ENCODE measurements at places on chromosomes 13 and 19.

DNA sequence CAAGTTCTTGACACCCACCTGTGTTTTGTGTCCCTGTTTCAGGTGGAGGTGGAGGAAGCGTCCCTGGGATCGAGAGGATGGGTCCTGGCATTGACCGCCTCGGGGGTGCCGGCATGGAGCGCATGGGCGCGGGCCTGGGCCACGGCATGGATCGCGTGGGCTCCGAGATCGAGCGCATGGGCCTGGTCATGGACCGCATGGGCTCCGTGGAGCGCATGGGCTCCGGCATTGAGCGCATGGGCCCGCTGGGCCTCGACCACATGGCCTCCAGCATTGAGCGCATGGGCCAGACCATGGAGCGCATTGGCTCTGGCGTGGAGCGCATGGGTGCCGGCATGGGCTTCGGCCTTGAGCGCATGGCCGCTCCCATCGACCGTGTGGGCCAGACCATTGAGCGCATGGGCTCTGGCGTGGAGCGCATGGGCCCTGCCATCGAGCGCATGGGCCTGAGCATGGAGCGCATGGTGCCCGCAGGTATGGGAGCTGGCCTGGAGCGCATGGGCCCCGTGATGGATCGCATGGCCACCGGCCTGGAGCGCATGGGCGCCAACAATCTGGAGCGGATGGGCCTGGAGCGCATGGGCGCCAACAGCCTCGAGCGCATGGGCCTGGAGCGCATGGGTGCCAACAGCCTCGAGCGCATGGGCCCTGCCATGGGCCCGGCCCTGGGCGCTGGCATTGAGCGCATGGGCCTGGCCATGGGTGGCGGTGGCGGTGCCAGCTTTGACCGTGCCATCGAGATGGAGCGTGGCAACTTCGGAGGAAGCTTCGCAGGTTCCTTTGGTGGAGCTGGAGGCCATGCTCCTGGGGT, 16.7 kb downstream of the PRAM1 start:
- DNase-seq: no peak

DNA sequence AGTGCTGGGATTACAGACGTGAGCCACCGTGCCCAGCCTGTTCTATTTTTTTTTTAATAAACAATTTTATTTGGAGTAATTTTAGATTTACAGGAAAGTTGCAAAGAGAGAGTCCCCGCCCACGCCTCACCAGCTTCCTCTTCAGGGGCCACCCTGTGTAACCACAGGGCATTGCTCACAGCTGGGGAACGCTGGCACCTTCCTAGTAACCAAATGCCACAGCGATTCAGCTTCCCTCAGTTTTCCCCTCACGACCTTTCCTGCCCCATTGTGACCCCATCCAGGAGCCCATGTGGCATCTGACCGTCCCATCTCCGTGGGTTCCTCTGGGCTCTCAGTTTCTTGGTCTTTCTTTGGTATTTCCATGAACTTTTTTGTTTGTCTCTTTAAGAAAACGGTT, 83.9 kb downstream of the GNG7 start:
- DNase-seq: peak; percentile 74

GRCh38 chr19:12287958-12288500, 6.7 kb downstream of the ZNF44 start:
- DNase-seq: no peak

GRCh38 chr13:49112782-49113525, 107.2 kb upstream of the MLNR start:
- DNase-seq: no peak

- no peak for DNase-seq
These were observed 197.7 kb downstream of the SLITRK6 start for GRCh38 chr13:85601526-85601925.

- peak; percentile 70 for DNase-seq
These were observed 25.8 kb upstream of the MAP3K10 start for GRCh38 chr19:40165362-40165937.

DNA sequence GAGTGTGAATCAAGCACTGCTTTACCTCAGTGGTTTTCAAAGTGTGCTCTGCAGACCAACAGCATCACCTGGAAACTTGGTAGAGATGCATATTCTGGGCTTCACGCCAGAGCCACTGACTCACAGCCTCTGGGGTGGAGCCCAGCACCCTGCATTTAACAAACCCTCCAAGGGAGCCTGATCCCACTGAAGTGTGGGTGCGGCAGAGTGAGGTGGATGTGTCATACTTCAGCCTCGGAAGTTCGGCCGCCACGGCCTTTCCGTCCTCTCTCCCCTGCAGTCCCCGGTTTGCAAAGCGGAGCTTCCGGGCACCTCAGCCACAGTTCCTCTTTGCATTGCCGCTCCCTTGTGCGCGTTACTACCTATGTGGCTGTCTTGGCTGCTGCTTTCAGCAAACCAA, 33.3 kb upstream of the MICU2 start:
- peak; percentile 15 for DNase-seq

GRCh38 chr19:11626252-11626651, 29.0 kb downstream of the ZNF627 start:
- DNase-seq: no peak

DNA sequence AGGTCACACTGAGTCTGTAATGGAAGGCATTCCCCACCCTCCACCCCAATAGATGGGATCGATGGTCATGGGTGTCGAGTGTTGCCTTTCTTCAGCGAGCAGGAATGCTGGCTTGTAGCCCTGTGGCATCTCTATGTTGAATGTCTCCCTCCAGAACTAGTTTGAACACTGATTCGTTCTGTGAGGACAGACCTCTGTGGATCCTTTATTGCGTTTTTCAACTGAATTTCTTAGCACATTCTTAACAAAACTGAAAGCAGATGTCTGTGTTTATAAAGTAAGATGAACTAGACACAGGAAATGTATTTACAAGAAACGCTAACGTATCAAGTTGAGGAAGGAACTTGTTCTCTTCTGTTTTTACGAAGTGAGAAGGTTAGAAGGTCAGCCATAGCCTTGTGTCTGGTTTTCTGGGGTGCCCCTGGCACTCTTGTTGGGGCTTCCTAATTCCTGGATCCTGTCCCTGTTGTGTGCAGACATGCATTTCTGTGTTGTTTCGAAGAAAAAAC, 36.8 kb upstream of the TM9SF2 start:
- DNase-seq: peak; percentile 12

- DNase-seq: no peak
These were observed 139.0 kb downstream of the SOX1 start for GRCh38 chr13:112205990-112206389.

- peak; percentile 83 for DNase-seq
These were observed 11.9 kb upstream of the PRKD2 start for GRCh38 chr19:46728693-46729339.

- peak; percentile 47 for DNase-seq
These were observed 3.5 kb downstream of the LYPD5 start for GRCh38 chr19:43798546-43799409.

Measured in CD4-positive, alpha-beta T cell treated with Interleukin-10 for 1 hour (primary cell).